Daoy (cell line): ENCODE measurements at places on chromosomes 2 and 18. TPM values are rescaled to one million over a fixed set of nuclear protein-coding genes. Genes with fewer than 3 reads are reported as not detected.

The KCNS3 gene
- total RNA-seq, result 6.2 and 9.7 TPM in 2 replicates

The OTOF gene
- total RNA-seq, result not detected in 2 replicates

The ALPP gene
- 0.03 TPM in 1 of 2 replicates, not detected in the other for total RNA-seq

The CHRND gene
- total RNA-seq, result not detected in 2 replicates

The MYOM1 gene
- not detected in 2 replicates for total RNA-seq

The C2orf80 gene
- not detected in 2 replicates for total RNA-seq

The PLB1 gene
- 0.83 and 0.86 TPM in 2 replicates for total RNA-seq

The RNF152 gene
- 1.3 and 4.2 TPM in 2 replicates for total RNA-seq

The NMUR1 gene
- total RNA-seq, result 0.09 TPM in 1 of 2 replicates, not detected in the other

The SAG gene
- total RNA-seq, result not detected in 2 replicates
